ENCODE measurements at places on chromosomes 1 and 21. TPM values are rescaled to one million over a fixed set of nuclear protein-coding genes. Genes with fewer than 3 reads are reported as not detected.

Gene ELAPOR1
- not detected for total RNA-seq

GRCh38 chr21:26852423-26852822, 7.2 kb upstream of the ADAMTS1 start:
- no peaks in the 10 kb centered on the region for H3K36me3 ChIP-seq
- no peak for DNase-seq
- no peaks in the 10 kb centered on the region for H3K27me3 ChIP-seq
- H3K27ac ChIP-seq: no peak overlapping the region

Gene RGS8
- total RNA-seq: 1.6 TPM

- H3K36me3 ChIP-seq: no peaks in the 10 kb centered on the region
- H3K27me3 ChIP-seq: no peaks in the 10 kb centered on the region
- no peak overlapping the region for H3K27ac ChIP-seq
- H3K4me1 ChIP-seq: peaks cover 12% of the 10 kb centered on the region
- no peak for DNase-seq
Measured at GRCh38 chr1:1285611-1286311, 5.5 kb downstream of the SCNN1D start.

- DNase-seq: no peak
- H3K4me3 ChIP-seq: no peak overlapping the region
- H3K27ac ChIP-seq: no peak overlapping the region
- H3K27me3 ChIP-seq: no peaks in the 10 kb centered on the region
- H3K36me3 ChIP-seq: no peaks in the 10 kb centered on the region
Measured at GRCh38 chr21:25328736-25329135, 278.5 kb downstream of the MRPL39 start.

Data from SJCRH30 (cell line).